ENCODE measurements at places on chromosomes 2 and 18. TPM values are rescaled to one million over a fixed set of nuclear protein-coding genes. Genes with fewer than 3 reads are reported as not detected.

The RMDN2 gene
- 1.9 TPM for polyA plus RNA-seq

The DUSP28 gene
- 7.0 TPM for polyA plus RNA-seq

The G6PC2 gene
- polyA plus RNA-seq, result not detected

The SP5 gene
- polyA plus RNA-seq, result 2.6 TPM

The CARF gene
- 2.3 TPM for polyA plus RNA-seq

The NCKAP5 gene
- polyA plus RNA-seq, result 2.6 TPM

The FAM124B gene
- 0.25 TPM for polyA plus RNA-seq

The CFAP65 gene
- not detected for polyA plus RNA-seq

The MAP3K20 gene
- 24.4 TPM for polyA plus RNA-seq

The RGPD5 gene
- polyA plus RNA-seq, result 6.5 TPM

The CRYGC gene
- not detected for polyA plus RNA-seq

The DIPK1C gene
- polyA plus RNA-seq, result 2.3 TPM

The RAX gene
- not detected for polyA plus RNA-seq

The EGR4 gene
- polyA plus RNA-seq, result 0.31 TPM

DNA sequence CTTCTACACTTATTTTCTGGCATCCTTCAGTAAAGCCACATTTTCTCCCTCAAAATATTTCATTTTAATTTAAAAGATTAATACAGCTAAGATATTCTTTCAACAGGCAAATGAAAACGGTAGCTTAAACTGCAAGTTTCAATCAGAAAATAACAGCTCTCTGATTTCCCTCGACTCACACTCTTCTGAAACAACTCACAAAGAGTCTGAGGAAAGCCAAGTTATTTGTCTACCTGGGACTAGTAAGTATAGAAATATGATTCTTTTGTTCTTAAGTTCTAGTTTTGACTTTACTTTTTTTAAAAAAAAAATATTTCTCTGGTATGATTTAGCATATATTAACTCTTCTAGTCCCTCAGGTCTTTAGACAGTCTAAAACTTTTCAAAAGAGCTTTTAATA, 27.2 kb downstream of the CEP192 start:
- H3K36me3 ChIP-seq, result peaks cover 88% of the 10 kb centered on the region
- no peaks in the 10 kb centered on the region for H3K27me3 ChIP-seq
- no peak overlapping the region for H3K27ac ChIP-seq
- no peak for DNase-seq
- H3K4me3 ChIP-seq, result no peak overlapping the region

GRCh38 chr2:161044921-161045320, 115.3 kb upstream of the TANK start:
- no peaks in the 10 kb centered on the region for H3K27me3 ChIP-seq
- no peak overlapping the region for H3K4me3 ChIP-seq
- H3K27ac ChIP-seq, result no peak overlapping the region
- H3K4me1 ChIP-seq, result peaks cover 7% of the 10 kb centered on the region
- H3K36me3 ChIP-seq, result no peaks in the 10 kb centered on the region

DNA sequence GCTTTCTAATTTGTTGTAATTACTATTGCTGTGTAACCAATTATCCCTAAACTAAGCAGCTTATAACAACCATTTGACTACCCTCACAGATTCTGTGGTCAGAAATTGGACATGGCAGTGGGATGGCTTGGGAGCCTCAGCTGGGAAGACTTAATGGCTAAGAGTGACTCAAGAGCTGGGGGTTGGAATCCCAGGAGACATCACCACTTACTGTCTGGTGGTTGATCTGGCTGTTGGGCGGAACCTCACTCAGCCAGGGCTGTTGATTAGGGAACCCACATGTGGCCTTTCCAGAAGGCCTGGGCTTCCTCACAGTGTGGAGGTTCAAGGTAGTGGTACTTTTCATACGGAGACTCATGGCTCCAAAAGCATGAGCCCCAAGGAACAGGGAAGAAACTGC, 49.8 kb downstream of the E2F6 start:
- H3K27me3 ChIP-seq, result no peaks in the 10 kb centered on the region
- no peak for DNase-seq
- no peaks in the 10 kb centered on the region for H3K36me3 ChIP-seq
- H3K4me3 ChIP-seq, result no peak overlapping the region
- H3K27ac ChIP-seq, result no peak overlapping the region

- no peak overlapping the region for H3K27ac ChIP-seq
- H3K4me1 ChIP-seq, result no peaks in the 10 kb centered on the region
- H3K4me3 ChIP-seq, result no peak overlapping the region
- no peak for DNase-seq
These were observed 88.6 kb downstream of the FAM168B start for GRCh38 chr2:131004446-131005209.

DNA sequence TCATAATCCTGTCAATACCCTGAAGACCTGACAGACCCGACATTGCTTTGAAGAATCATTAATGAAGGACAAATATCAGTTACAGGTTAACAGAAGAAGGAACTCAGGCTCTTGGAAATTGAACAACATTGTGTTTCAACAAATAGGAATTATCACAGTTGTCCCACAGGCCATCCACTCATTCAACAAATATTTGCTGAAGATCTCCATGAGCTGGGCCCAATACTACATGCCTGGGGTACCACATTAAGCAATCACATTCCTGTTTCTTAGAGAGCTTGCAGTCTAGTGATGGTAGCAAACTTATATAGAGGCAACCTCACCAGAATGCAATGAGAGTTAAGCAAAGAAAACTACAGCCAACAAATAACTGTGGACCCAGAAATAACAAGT, 671.6 kb upstream of the ACVR2A start:
- DNase-seq, result no peak
- no peak overlapping the region for H3K4me3 ChIP-seq
- H3K27ac ChIP-seq, result no peak overlapping the region
- no peaks in the 10 kb centered on the region for H3K4me1 ChIP-seq

DNA sequence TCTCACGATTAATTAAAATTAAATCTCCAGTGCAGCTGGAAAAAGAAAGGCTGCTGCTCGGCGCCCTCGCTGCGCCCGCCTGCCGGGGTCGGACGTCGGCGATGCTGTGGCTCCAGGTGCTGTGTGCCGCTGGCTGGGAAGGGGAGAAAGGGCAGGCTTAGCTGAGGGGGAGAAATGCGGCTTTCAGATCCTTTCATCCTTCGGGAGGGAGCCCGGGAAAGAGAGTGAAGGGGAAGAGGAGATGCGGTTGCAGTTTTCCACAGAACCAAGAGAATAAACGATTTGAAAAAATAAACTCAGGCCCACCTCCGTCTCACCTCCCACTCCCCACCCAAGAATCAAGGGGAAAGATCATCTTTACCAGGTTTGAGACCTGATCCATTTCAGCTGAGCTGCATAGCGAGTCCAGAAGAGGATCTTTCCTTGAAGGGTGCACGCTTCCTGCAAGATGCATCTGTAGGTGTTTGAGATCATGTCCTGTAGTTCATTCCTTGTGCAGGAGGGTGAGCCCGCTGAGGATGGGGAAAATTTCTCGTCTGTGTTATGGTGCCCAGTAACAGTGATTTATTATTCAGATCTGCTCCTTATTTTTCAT, 495 bp downstream of the TMEM169 start:
- DNase-seq, result peak; percentile 14
- peaks cover 20% of the 10 kb centered on the region for H3K4me1 ChIP-seq
- peak overlapping the region; percentile 83 for H3K4me3 ChIP-seq
- no peaks in the 10 kb centered on the region for H3K36me3 ChIP-seq

- H3K27me3 ChIP-seq, result no peaks in the 10 kb centered on the region
- H3K4me3 ChIP-seq, result no peak overlapping the region
- H3K27ac ChIP-seq, result no peak overlapping the region
- H3K36me3 ChIP-seq, result peaks cover 7% of the 10 kb centered on the region
These were observed 115.2 kb upstream of the EPAS1 start for GRCh38 chr2:46181789-46182530.

- DNase-seq, result no peak
- H3K27ac ChIP-seq, result no peak overlapping the region
- no peak overlapping the region for H3K4me3 ChIP-seq
- H3K27me3 ChIP-seq, result no peaks in the 10 kb centered on the region
- H3K4me1 ChIP-seq, result no peaks in the 10 kb centered on the region
- no peaks in the 10 kb centered on the region for H3K36me3 ChIP-seq
These were observed 14.9 kb upstream of the B3GNT2 start for GRCh38 chr2:62180975-62181374.

DNA sequence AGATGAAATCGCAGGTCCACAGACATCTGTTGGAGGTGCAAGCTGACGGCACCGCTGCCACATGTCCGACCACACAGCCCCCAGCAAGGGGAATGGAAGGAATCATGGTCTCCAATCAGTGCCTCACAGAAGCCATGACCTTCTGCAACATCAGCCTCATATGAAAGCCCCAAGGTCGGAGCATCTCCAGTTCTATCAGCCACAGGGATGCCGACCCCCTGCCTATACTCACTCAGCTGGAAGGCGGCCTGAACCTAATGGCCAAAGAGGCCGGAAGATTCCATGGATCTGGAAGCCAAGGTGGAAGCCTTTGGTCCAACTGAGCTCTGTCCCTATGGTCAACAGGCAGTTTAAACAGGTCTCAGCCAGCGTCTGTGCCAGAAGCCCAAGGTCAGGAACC, 278.8 kb downstream of the TNS1 start:
- H3K4me3 ChIP-seq, result no peak overlapping the region
- no peaks in the 10 kb centered on the region for H3K4me1 ChIP-seq
- no peaks in the 10 kb centered on the region for H3K27me3 ChIP-seq

GRCh38 chr2:64873472-64873924, 115.7 kb upstream of the SLC1A4 start:
- H3K27me3 ChIP-seq, result no peaks in the 10 kb centered on the region
- peaks cover 14% of the 10 kb centered on the region for H3K4me1 ChIP-seq
- no peak overlapping the region for H3K27ac ChIP-seq
- DNase-seq, result peak; percentile 88

GRCh38 chr2:8546612-8547283, 135.1 kb upstream of the ID2 start:
- no peaks in the 10 kb centered on the region for H3K36me3 ChIP-seq
- no peak overlapping the region for H3K27ac ChIP-seq
- no peak for DNase-seq
- peaks cover 28% of the 10 kb centered on the region for H3K4me1 ChIP-seq
- no peaks in the 10 kb centered on the region for H3K27me3 ChIP-seq

GRCh38 chr2:46850742-46851141, 64.9 kb downstream of the MCFD2 start:
- no peaks in the 10 kb centered on the region for H3K27me3 ChIP-seq
- H3K36me3 ChIP-seq, result no peaks in the 10 kb centered on the region
- H3K27ac ChIP-seq, result peak overlapping the region; percentile 44
- no peak overlapping the region for H3K4me3 ChIP-seq
- DNase-seq, result peak; percentile 71
- H3K4me1 ChIP-seq, result peaks cover 62% of the 10 kb centered on the region

DNA sequence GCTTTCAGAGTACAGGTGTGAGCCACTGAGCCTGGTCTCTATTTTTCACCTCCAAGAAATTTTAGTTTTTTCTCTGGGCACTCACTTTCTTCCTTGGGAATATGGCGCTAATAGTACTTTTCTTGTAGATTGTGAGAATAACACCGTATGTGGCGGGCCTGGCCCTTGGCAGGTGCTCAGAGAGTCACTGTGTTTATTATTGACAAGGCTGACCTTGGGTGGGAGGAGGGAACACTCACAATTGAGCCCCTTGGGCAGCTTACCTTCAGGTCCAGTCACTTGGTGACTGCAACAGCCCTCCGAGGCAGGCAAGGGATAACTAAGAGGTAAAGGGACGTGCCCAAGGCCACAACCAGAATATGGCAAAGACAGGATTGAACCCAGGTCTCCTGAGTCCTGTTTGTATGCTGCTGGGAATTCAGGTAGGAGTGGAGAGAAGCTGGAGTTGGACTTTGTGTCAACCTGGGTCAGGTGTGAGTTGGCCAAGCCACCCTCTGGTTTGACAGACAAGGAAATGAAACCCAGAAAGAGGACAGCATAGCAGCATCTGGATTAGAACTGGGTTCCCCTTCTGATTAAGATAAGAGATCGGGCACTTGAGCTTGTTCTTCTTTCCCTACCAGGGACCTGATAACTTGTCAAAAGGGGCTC, 2.8 kb upstream of the STK25 start:
- no peak overlapping the region for H3K27ac ChIP-seq
- no peak overlapping the region for H3K4me3 ChIP-seq
- DNase-seq, result no peak
- no peaks in the 10 kb centered on the region for H3K36me3 ChIP-seq

DNA sequence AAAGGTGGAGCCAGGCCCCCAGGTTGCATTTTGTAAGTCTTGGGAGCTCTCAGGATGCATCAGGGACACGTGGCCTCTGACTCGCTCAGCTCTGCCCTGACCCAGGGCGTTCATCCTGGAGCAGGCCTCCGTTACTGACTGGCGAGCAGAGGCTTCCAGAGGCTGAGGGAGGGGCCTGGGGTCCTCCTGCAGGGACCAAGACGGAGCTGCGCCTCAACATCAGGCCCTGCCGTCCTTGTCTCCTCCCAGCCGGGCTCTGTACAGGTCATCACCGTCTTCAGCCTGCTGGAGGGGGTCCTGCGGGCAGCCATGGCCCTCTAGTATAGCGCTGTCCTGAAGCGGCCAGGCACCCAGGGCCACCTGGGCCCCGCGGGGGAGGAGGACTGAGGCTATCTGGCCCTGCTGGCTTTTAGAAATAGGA, 10.2 kb upstream of the ALPP start:
- no peak overlapping the region for H3K4me3 ChIP-seq
- H3K27me3 ChIP-seq, result no peaks in the 10 kb centered on the region
- DNase-seq, result no peak
- no peaks in the 10 kb centered on the region for H3K36me3 ChIP-seq
- H3K27ac ChIP-seq, result no peak overlapping the region
- peaks cover 6% of the 10 kb centered on the region for H3K4me1 ChIP-seq

DNA sequence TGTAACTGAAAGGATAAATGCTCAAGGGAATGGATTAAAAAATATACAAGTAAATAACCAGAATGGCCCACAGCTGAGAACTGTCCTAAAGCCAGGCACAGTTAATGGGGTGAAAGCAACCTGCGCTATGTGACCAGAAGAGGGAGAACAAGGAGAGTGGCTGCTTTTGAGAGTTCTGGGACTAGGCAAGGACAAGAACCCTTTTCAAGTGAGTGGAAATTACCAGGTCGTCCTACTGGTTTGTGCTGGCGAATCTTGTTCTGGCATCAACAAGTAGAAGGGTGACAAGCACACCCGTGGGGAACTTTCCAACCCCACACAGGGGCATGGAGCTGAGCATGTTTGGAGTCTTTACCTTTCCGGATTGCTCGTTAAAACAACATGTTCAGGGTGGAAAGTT, 82.8 kb downstream of the TMEM17 start:
- peaks cover 13% of the 10 kb centered on the region for H3K4me1 ChIP-seq
- DNase-seq, result no peak
- no peaks in the 10 kb centered on the region for H3K27me3 ChIP-seq
- no peaks in the 10 kb centered on the region for H3K36me3 ChIP-seq

DNA sequence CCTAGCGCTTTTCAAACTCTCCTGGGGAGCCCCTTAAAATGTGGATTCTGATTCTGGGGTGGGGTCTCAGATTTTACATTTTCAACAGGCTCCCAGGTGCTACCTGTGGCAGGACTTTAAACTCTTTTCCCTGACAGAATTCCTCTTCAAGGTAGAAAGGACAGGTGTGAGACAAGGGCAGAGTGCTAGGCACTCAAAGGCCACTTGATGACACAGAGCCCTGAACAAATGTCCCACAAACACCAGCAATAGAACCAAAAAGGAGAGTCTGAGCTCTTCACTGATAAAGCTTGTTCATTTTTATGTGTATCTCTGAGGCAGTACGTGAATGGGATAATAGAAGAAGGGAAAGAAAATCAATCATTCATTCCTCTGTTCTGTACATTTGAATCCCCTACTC, 77.7 kb upstream of the PELI1 start:
- peaks cover 29% of the 10 kb centered on the region for H3K4me1 ChIP-seq
- no peaks in the 10 kb centered on the region for H3K36me3 ChIP-seq
- no peak overlapping the region for H3K27ac ChIP-seq
